ENCODE measurements at places on chromosomes 13 and 19.

- DNase-seq, result no peak
Measured at GRCh38 chr19:55400281-55401087, 7.1 kb downstream of the UBE2S start.

GRCh38 chr19:15643387-15643786 lies 2.7 kb downstream of the CYP4F3 start:
- DNase-seq, result no peak

DNA sequence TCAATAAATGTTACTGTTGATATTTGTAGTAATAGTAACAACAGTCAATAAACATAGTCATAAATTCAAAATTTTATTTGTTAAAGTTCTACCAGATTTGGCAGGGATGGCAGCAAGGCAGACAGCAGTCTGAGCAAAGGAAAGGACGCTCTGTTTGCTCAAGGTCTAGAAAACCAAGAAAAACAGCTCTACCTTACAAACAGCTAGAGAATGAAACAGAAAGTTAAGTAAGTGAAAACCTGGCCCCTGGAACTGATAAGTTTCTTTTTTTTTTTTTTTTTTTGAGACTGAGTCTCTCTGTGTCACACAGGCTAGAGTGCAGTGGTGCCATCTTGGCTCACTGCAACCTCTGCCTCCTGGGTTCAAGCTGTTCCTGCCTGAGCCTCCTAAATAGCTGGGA lies 27.9 kb downstream of the ENOX1 start:
- DNase-seq, result no peak

DNA sequence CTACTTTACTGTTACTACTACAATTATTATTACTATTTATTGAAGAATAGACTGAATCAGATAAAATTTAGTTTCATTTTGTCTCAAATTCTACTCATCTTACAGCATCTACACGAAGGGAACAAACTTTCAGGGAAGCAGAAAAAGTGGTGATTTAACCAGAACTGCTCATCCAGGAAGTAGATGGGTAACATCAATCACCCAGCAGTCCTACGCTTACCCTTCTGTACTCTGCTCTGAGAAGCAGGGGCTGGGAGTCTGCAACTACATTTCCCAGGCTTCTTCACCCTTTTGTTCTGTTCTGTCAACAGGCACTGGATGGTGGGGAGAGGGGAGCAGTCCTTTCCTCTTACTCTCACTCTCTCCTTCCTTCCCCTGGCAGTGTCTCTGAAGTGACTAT lies 31.4 kb upstream of the GGACT start:
- DNase-seq, result no peak

DNA sequence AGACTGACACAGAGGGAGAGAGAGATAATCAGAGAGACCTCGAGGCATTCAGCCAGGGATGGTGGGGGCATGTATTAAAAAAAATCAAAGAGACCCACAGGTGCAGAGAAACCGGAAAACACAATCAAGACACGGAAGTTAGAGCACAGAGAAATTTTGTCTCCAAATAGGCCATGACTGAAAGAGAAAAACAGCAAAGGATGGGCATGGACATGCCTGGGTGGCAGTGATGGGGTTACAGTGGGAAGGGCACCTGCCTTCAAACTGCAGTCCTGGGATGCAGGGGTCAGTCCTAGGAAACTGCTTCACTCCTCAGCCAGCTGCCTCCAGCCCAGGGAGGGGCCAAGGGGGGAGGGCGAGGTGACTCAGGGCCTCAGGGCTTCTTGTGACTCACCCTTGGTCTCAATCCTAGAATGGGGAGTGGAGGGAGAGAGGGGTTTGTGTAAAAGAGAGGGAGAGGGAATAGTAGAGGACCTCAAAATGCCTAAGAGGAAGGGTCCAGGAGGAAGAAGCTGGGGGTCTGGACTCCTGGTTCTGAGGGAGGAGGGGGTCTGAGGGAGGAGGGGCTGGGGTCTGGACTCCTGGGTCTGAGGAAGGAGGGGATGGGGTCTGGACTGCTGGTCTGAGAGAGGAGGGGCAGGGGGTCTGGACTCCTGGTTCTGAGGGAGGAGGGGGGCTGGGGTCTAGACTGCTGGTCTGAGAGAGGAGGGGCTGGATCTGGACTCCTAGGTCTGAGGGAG lies 3.6 kb upstream of the KCNN4 start:
- DNase-seq, result no peak

DNA sequence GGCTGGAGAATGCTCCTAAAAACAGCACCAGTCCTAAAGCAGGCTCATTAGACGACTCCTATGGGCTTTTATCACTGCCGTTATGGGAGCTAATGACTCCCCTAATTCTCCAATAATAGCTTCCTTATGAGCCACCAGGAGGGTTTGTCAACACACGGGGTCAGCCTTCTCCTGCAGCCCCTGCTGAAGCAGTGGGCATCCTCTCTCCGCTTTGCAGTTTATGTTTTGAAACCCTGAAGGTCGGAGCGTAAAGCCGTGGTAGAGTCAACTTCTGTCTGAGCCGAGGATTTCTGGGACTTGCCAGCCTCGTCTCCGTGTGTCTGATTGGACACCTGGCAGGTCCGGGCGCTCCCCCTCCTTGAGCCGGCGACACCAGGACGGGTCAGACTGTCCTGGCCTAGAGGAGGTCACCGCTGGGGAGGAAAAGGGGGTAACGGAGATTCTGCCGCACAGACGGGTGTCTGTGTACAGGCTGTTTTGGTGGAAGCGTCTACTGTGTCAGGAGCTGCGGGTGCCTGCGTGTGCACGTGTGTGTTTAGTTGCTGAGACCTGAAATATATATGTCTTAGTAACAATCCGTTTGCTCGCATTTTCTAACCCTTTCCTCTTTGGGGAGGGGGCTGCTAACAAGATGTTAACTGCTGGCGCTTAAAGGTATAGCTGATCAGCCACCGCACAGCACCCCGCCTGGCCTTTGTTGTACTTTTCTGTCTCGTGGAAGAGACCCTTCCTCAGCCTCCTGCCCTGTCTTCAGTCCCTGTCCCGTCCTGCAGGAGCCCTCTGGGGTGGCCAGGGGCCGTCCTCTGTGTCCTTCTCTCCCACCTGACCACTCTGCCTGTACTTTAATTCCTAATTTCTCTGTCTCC lies 1.9 kb downstream of the KDM4B start:
- DNase-seq, result no peak

DNA sequence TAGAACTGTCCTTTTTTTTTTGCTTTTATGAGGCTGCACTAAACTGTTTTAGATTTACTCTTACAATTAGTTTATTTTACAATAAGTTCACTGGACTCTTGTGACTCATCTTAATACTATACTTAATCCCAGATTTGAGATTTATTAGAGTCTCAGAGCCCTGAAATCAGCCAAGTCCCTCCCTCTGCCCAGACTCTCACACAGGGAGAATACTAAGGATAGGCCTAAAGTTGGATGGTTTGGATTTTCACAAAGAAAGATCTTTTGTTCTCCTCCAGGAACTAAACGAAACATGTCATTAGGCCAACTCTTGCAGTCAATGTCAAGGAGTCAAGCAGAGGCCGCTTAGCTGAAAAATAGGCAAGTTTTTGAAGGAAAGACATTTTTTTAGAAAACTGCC lies 42.7 kb upstream of the MIR17HG start:
- no peak for DNase-seq

DNA sequence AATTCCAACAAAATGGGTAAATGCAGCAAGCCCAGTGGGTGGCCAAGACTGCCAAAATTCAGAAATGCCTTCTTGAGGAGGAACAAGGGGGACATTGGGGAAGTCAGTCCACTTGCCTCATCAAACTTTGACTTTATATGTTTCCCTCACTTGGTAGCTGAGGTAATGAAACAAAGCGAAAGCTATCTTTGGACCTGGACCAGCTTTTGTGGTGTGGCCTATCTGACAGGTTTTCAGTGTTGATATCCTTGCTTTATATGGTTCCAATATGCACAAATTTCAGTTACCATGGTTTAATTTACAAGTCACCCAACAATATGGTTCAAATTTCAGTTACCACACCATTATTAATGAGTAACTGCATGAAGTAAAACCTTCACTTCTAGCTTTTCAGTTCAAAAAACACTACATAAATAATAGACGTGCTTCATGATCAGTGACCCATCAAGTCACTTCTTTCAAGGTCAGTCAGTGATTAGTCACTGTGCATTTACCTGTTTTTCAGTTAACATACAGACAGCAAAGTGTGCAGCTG lies 17.7 kb upstream of the POU4F1 start:
- DNase-seq, result no peak

DNA sequence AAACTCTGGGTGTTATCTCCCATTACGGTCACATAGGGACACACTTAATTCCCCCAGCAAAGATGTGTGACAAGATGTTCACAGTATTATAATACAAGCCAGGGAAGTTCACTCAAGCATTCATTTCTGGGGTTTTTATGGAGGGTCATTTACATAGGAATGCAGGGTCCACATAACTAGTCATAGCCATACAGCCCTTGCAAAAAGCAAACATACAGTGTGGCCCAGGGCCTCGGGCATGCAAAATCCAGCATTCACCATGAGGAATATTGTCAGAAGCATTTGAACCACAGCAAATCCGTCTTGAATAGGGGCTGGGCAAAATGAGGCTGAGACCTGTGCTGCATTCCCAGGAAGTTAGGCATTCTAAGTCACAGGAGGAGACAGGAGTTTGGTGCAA lies 13.0 kb upstream of the ZNF460 start:
- DNase-seq, result no peak

DNA sequence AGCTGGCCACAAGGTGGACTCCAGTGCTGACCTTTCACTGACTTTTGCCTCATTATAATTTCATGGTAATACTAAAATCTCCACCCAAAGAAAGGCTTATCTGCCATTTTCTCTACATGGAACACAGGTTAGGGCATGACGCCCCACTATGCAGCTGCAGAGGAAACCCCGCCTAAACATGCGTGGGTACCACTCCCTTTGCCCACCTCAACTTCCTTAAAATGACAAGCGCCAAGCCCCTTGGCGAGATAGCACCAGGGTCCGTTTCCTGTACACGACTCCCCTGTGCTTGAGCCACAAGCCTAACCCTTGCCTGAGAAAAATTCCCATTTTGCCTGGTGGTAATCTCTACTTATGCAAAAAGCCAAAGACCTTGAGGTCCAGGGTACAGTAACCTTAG lies 36.0 kb upstream of the PABPC3 start:
- no peak for DNase-seq

DNA sequence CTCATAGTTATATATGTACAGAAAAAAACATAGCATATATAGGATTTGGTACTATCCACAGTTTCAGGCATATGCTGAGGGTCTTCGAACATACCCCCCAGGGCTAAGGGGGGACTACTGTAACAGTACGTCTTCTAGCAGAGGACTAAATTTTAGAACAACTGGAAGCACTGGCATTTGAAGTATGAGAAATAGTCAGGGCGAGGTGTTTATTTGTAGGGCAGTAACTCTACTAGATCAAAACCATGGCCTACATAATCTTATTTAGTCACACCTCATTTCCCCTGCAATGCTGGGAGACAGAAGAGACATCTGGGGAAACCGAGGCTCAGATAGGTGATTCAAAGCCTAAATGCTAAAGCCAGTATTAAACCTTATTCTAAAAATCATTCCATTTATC lies 245.6 kb downstream of the DCT start:
- no peak for DNase-seq

DNA sequence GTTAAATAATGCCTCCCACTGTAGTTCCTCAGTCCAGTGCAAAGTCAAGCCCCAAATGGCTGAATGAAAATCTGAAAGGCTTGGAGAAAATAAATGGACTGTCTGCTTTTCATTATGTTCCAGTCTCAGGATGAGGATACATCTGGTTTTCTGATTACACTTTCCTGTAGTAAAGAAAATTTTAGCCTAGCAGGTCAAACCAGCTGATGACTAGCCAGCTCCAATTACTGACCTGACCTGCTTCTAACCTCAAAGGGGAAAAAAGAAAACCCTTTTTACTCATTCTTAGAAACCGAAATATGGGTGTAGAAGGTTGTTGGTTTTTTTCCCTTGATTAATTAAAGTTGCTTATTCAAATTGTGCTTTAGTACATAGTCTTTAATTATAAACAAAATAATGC lies 418.4 kb downstream of the EFNB2 start:
- no peak for DNase-seq

GRCh38 chr13:22240716-22241115 lies 569.8 kb downstream of the FGF9 start:
- no peak for DNase-seq

DNA sequence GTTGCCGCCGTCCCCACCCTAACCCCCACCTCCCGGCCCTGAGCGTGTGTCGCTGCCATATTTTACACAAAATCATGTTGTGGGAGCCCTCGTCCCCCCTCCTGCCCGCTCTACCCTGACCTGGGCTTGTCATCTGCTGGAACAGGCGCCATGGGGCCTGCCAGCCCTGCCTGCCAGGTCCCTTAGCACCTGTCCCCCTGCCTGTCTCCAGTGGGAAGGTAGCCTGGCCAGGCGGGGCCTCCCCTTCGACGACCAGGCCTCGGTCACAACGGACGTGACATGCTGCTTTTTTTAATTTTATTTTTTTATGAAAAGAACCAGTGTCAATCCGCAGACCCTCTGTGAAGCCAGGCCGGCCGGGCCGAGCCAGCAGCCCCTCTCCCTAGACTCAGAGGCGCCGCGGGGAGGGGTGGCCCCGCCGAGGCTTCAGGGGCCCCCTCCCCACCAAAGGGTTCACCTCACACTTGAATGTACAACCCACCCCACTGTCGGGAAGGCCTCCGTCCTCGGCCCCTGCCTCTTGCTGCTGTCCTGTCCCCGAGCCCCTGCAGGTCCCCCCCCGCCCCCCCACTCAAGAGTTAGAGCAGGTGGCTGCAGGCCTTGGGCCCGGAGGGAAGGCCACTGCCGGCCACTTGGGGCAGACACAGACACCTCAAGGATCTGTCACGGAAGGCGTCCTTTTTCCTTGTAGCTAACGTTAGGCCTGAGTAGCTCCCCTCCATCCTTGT lies 6.4 kb downstream of the YIPF2 start:
- DNase-seq, result no peak

DNA sequence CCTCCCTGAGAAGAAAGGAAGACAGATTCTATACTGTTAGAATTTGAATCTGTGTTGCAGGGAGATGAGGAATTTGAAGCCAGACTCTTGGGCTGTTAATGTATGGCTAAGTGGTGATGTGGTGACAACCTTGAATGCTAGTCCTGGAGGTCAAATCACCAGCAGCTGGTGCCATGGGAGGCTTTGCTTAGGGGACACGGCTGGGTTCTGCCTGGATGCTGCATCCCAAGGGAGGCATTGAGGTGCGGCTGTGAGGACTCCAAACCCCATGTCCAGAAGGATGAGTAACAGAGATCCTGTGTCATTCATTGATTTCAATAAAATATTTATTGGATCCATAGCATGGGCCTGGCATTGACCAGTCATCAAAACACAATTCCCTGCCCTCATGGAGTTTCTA lies 42.3 kb downstream of the RFX2 start:
- DNase-seq, result no peak

GRCh38 chr19:42433503-42434260 lies 6.5 kb upstream of the LIPE start:
- peak; percentile 59 for DNase-seq

GRCh38 chr13:73697166-73697565 lies 437.0 kb downstream of the KLF12 start:
- DNase-seq, result no peak

- DNase-seq, result no peak
Measured at GRCh38 chr19:3119693-3120380, 16.0 kb upstream of the GNA15 start.

- no peak for DNase-seq
Measured at GRCh38 chr13:25882466-25883357, 169.1 kb downstream of the SHISA2 start.

GRCh38 chr13:44395976-44396694 lies 22.5 kb downstream of the SERP2 start:
- no peak for DNase-seq

Measured in NK-92 treated with Interleukin-12 subunit alpha and Interleukin-12 subunit beta, amount 100 ng/mL, for 24 hours (cell line).